Activated T-cell treated with anti-CD3 and anti-CD28 coated beads, Interleukin-2, amount 50 U/mL, for 4 hours (primary cell): ENCODE measurements at places on chromosomes 13 and 19.

DNA sequence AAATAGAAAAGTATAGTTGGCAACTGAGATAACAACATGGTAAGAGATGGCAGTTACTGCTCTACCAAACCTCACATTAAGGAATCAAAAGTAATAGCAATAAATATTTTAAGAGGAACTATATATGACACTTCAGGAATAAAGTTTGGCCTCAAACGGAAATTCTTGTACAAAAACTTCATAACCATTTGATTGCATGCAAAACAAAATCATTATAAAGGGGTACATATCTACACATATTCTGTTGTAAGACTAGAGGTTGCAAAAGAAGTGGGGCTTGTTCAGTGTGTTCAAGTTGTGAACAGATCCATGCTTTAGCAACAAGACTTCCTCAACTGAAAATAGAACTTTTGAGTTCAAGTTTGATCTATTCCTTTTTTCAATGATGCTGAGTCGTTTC is 133.5 kb upstream of the MIR17HG start:
- no peak for DNase-seq

GRCh38 chr13:59458908-59459579 is 704.7 kb downstream of the DIAPH3 start:
- DNase-seq: no peak

- no peak for DNase-seq
Observed at GRCh38 chr13:98997738-98998641, 20.1 kb upstream of the DOCK9 start.

- no peak for DNase-seq
Observed at GRCh38 chr19:1861599-1862031, 1.8 kb downstream of the KLF16 start.

DNA sequence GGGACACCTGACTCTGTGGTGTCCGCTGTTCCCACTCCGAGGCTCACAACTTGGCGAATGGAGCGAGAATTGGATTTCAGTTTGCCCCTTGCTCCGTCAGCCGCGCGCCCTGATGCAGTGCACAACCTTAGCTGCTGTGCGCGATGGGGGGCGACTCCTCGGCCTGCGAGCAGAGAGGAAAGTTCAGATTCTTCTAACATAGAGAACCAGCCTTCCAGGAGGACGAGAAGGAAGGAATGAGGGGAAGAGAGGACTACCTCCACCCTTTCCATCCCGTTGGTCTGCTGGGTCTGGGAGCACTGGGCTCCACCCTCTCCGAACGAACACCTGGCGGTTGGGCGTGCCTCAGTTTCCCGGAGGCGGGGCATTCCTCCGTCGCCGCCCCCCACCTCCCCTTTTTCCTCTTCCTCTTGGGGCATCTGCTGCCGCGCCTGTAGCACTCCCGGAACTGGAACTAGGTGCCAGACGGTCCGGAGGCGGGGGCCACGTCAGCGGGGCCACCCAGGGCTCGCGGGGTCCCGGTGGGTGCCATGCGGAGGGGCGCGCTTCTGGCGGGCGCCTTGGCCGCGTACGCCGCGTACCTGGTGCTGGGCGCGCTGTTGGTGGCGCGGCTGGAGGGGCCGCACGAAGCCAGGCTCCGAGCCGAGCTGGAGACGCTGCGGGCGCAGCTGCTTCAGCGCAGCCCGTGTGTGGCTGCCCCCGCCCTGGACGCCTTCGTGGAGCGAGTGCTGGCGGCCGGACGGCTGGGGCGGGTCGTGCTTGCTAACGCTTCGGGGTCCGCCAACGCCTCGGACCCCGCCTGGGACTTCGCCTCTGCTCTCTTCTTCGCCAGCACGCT is at the start of gene KCNK6:
Gene KCNK6, plus strand, starts transcription at position 425 of the 838 bp plus-strand sequence. Its CDS starts 106 bp downstream, at position 531.
- peak; percentile 46 for DNase-seq

GRCh38 chr13:29907670-29908069 is 57.3 kb upstream of the UBL3 start:
- DNase-seq: no peak

- DNase-seq: no peak
Observed at GRCh38 chr19:19033176-19033425, 216 bp downstream of the SUGP2 start.

DNA sequence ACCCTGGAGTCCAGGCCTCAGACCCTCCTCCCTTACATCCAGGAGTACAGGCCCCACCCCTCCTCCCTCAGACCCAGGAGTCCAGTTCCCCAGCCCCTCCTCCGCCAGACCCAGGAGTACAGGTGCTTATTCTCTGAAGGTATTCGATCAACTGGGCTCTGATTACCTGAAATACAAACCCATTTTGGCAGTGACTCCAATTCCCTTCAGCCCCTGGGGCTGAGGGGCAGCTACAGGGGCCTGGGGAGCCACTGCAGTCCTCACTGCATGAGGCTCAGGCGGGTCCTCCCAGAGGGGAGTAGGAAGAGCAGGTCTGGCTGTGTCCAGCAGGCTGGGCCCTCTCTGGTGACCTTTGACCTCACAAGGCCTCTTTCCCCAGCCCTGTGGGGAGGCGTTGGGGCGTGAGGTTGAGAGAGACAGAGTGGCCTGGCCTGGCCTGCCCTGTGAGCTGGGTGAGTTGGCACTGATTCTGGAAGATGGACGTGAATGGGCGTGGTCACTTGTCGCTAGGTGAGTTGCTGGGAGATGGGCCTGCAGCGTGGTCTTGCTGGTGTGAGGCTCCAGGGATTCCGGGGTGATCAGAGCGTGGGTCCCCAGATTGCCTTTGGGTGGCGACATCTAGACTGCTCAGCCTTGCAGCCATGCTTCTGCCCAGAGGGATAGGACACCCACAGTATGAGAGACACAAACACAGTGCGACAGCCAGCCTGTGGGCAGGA is 3.1 kb downstream of the BCAT2 start:
- no peak for DNase-seq

DNA sequence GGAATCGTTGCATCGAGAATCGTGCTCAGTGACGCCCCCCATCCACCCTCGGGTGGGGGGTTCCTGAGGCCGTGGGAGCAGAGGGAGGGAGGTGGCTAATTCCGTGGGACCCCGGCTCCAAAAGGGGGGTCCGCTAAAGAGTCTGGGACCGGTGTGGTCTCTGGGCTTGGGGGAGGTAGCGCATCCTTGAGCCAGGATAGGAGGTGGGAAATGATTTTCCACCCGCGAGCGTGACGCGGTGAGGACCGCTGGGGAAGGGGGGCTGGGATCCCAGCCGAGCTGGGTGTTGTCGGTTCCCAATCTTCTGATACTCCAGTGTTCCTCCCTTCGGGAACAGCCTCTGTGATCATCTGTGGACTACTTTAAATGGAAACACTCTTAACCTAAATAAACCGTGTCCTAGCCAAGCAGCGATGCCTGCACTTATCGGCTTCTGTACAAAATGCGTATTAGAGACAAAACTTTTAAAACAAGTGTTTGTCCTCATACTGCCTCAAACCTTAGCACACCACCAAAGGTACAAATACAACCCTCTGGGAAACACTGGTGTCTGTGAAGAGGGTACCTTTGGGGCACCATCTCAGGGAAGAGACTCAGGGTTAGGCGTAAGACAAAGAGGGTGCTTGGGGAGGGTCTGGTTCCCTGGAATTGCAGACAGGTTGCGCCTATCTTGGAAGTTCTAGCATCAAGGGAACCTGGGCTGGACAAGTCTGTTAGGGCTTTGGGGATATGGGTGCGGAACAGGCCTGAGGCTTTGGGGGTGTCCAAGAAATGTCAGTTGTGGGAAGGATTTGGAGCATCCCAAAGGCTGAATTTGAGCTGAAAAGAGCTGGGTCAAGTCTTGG is 16.0 kb downstream of the KCNC3 start:
- no peak for DNase-seq

DNA sequence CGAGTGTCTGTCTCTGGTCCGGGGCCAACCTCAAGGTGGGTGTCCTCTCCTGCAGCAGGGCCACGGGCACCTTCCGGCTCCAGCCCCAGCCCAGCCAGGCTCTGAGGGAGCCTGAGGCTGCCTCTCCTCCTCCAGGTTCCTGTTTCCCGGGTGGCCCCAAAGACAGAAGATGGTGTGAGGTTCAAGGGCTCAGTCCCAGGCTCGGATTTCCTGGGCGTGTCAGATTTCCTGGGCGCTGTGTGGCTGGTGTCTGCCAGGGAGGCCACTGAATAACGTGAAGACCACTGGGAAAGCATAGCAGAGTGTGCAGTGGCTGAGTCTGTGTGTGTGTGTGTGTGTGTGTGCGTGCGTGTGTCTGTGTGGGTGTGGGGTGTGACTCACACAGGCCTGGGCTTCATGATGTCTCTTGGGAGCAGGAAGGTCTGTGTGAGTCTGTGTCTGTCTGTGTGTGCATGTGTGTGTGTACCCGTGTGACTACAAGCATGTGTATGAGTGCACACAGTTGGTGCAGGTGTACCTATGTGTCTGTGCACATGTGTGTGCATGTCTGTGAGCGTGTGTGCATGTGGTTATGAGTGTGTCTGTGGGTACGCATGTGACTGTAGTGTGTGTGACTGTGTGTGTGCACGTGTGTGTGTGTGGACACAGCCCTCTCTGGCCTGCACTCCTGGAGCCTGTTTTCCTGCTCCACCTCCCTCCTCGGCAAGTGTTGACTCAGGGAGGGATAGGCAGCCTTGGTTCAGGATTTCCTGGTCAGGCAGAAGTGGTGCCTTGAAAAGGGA is 28.3 kb downstream of the CEBPA start:
- DNase-seq: peak; percentile 24
